HFF-Myc (cell line): ENCODE measurements at places on chromosomes 4 and X.

GRCh38 chr4:166622425-166622977 lies 611.8 kb downstream of the SPOCK3 start:
- no peak for DNase-seq

- DNase-seq: peak; percentile 70
Observed at GRCh38 chr4:74671080-74671698, 123.1 kb downstream of the BTC start.

- no peak for DNase-seq
Observed at GRCh38 chrX:140822861-140823260, 113.3 kb downstream of the LINC00632 start.

- no peak for DNase-seq
Observed at GRCh38 chrX:107747596-107748161, 27.9 kb downstream of the TSC22D3 start.

- no peak for DNase-seq
Observed at GRCh38 chrX:133188631-133189030, 29.5 kb downstream of the TFDP3 start.

DNA sequence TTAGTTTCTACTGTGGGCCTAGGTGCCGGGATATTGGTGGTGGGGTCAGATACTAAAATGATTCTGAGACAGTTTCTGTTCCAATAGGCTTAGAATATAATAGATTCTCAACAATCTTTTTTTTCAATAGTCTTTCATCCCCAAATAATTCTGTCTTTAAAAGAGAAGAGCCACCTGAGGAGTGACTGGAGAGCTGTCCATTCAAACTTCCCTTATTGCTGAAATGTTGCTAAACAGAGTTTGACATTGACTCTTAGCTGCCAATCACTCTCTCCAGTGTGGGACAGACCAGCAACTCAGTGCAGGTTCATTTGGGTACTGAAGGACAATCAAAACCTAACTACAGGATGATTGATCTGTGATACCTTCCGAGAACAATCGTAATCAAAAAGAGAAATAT lies 12.4 kb upstream of the ADH7 start:
- DNase-seq: no peak

DNA sequence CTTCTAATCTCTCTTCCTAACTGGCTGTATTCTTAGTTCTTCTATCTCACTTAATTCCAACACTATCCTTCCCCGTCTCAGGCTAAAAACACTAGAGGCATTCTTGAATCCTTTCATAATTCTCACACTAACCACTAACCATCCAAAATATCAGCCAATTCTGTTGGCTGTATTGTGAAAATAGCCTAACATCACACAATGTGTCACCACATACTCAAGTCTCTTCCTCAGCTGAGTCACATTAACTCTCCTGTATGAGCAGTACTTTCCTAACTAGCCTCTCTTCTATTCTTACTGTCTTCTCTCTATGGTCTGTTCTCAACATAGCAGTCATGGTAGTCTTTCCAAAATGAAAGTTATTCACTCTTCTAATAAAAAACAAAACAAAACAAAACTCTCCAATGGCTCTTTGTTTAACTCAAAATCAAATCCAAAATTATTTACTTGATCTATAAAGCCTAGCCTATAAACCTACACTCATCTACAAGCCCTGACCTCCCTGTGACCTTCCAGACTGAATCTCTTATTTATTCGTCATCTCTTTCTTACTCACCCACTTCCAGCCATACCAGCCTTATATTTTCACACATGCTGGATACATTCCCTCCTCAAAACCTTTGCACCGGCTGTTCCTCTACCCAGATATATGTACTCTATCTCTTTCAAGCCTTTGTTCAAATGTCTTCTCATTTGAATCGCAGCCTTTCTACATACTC lies 445.9 kb downstream of the TLL1 start:
- peak; percentile 14 for DNase-seq

GRCh38 chr4:48370260-48371134 lies 29.2 kb downstream of the SLAIN2 start:
- DNase-seq: no peak

DNA sequence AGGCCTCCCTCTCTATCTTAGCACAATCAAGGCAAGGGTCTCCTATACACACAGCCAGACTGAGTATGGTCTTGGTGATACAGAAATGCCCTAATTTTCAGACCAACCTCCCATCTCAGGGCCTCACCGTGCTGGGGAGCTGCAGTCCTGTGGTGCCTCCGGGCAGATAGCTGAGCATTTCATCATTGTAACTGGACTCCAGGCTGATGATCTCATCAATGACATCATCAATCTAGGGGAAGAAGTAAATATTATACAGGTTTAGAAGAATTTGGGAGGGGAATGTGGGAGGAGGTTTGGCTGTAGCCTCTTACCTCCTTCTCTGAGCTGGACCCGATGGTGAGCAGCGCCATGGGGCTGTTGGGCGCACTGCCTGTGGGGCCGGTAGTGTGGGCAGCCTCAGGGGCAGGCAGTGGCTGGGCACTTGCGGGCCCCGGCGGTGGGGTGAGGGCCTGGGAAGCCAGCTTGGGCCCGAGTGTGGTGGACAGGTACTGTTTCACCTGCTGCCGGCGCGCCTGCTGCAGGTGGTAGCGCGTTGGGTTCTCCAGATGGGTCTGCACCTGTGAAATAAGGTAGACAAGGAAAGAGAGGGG lies 5.2 kb downstream of the TFE3 start:
- DNase-seq: no peak

DNA sequence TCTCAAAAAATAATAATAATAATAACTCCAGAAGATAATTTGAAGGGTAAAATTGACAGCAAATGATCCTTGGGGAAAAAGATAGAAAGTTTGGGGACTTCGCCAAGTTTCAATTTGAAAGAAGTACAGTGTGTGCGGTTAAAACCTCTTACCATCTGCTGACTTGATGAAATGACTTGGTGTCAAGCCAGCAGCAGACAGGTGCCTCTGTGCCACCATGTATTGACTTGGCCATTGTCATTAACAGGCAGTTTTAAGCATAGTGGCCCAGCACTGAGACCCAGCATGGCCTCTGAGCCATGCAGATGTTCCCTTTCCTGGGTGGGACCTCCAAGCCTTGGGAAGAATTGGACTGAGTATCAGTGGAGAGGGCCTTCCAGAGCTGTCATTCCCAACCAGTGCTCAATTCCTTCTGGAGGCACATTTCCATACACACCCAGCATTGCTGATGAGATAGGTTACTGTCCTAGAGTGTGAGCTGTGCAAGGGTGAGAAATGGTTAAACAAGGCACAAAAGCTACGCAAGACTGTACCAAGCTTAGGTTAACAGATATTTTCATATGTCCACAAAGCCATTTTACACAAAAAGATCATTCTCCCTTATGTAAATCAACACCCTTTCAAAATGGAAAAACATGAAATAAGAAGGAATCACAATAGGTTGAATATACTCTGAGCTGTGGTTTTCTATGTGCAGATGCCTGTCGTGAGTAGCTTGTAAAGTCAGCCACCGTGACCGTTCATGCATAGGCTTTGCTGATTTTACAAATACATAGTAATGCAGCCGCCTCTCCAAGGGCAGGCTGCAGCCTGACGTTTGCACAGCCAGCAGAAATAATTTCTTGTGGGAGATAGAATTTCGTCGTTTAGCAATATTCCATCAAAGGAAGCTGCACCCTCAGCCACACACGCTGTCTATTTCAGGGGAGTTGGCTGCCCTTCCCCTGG lies 59.4 kb upstream of the FBXW7 start:
- DNase-seq: no peak

GRCh38 chr4:37717576-37717975 lies 31.4 kb upstream of the RELL1 start:
- DNase-seq: peak; percentile 59
